Amniotic stem cell (primary cell): ENCODE measurements at places on chromosomes 5 and 9.

GRCh38 chr5:179486596-179487051 is 63.7 kb upstream of the RUFY1 start:
- no peak for DNase-seq

DNA sequence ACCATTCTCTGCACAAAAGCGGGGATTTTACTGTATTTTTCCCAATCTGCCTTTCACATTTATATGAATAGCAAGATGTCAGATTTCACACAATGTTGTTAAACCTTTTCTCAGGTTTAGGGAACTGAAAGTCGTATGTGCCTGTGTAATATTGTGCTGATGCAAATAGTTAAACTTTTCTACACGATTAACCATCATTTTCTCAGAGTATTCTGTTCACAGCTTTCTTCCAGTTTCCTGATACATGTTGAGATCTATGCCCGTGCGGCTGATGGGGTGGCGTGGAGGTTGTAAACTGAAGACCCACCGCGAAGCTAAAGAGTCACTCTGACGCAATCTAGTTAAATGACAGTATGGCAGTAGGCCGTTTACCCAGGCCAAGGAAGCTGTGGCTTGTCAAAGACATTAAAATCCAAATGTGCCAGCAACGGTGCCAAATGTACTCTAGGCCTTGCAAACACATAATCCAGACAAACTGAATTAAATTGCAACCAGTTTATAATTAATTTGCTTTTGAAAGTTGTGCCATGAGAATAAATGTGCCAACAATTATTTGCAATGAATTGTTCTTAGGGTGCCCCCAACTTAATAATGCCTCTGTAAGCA is 145.7 kb downstream of the EBF1 start:
- no peak for DNase-seq

DNA sequence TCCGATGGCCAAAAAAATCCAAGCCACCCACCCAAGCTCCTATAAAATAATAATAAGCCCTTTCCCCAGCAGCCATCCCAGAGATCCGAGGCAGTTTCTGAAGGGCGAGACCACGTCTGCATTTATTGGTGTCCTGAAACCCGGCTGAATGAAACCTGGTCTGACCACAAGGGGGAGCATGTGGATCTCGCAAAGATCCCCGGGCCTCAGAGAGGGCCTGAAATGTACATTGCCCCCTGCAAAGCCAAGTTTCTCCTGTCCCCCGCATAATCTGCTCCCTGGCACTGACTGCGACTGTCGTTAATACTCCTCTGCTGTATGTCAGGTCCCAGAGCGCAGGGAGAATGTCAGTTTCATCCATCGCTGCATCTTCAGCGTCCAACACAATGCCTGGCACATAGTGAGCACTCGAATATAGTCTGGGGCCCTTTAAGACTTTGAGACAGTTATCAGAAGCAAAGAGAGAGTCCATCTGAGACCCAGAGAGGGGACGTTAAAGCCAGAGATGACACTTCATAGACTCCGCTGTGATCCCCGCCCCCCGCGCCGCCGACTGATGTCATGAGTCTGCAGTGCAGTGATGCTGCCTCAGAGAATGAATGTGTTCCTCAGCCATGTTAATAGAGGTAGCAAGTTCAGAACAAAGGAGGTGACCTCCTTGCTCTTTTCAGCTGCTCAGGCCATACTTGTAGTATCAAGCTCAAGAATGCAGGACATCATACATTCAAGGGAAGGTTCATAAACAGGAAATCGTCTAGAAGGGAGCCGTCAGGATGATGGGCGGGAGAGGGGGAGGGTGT is 74.5 kb upstream of the BARHL1 start:
- DNase-seq, result peak; percentile 31

GRCh38 chr9:72577212-72577753 is 55.9 kb downstream of the TMC1 start:
- peak; percentile 46 for DNase-seq

DNA sequence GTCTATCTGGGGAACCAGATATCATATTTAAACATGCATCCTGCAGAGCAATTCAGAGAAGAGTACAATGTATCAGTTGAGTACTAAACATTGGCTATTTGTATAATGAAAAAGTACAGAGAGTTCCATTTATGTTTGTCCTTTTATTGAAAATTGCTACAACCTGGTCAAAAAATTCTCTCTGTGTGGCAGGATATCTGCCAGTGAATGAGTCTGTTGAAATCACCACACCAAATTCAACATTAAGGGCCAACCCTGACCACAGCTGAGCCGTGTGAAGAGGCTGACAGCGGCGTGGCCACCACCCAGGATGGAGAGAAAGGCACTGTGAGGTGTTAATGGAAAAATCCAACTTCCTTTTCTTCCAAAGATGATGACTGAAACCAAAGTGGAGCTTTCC is 422.7 kb upstream of the PIK3R1 start:
- DNase-seq, result no peak

DNA sequence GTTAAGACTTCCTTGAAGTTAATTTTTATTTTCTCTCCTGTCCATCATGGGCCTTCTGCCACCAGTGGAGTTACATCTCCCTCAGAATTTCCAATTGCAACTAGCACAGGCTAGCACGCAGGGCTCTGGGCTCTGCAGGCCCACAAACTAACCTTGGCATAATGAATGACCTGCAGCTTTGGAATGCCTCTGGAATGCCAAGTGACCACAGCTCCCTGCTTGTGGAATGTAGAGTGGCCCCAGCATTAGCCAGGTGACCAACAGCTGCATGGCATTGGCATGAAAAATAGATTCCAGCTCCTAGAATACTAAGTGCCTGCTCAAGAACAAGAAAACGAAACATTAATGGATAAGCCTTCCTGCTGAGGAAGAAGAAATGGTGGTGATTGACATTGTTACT is 726.1 kb downstream of the BRINP1 start:
- no peak for DNase-seq

GRCh38 chr5:173329491-173330337 is 1.5 kb upstream of the STC2 start:
- no peak for DNase-seq

DNA sequence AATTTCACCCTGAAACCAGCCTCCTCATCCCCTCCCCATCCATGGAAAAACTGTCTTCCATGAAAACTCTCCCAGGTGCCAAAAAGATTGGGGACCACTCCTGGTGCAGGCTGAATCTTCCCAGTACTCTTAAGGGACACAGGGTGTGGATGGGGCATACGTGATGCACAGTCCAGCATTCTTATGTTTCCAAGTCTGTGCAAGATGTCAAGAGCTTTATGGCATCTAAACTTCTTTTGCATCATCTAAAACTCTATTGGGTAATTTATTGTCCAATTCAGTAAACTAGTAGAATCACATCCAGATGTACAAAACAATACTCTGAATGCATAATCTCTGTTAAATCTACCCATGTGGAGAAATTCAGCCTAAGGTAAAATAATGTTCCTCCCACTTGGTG is 9.3 kb upstream of the FGD3 start:
- DNase-seq, result no peak

GRCh38 chr9:37197158-37198038 is 77.0 kb downstream of the ZCCHC7 start:
- no peak for DNase-seq

DNA sequence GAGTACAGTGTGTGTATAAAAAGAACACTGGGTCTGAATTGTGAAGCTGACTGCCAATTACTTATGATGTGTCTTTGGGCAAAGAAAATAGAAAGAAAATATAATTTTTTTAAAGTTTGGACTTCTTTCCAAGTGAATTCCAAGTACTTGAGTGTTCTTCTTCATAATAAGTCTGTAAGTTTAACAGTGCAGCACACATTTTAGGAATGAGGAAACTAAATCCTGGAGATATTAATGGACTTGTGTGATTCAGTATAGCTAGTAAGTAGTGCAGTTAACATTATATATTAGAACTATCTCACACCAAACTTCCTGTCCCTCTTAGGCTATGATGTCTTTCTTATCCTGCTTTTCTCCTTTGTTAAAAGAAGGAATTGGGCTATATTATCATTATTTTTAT is 1953.8 kb downstream of the MAT2B start:
- no peak for DNase-seq

- DNase-seq, result no peak
Observed at GRCh38 chr5:117486261-117486660, 911.6 kb upstream of the SEMA6A start.

DNA sequence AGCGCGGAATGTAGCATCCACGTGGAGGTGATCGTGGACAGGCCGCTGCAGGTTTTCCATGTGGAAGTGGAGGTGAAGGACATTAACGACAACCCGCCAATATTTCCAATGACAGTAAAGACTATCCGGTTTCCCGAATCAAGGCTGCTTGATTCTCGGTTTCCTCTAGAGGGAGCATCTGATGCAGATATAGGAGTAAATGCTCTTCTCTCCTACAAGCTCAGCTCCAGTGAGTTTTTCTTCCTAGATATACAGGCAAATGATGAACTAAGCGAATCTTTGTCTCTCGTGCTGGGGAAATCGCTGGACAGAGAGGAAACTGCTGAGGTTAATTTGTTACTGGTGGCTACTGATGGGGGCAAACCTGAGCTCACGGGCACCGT is 598 bp downstream of the PCDHA2 start:
- no peak for DNase-seq

GRCh38 chr5:179176166-179176565 is 116.0 kb downstream of the ZNF354C start:
- DNase-seq, result no peak

GRCh38 chr5:173781816-173782670 is 106.1 kb upstream of the CPEB4 start:
- peak; percentile 47 for DNase-seq

GRCh38 chr9:18947892-18948339 is 85.1 kb downstream of the SAXO1 start:
- DNase-seq, result no peak

- DNase-seq, result no peak
Observed at GRCh38 chr5:179620293-179620692, 3.2 kb downstream of the HNRNPH1 start.

GRCh38 chr5:138466125-138466899 is 1.0 kb downstream of the EGR1 start:
- no peak for DNase-seq

DNA sequence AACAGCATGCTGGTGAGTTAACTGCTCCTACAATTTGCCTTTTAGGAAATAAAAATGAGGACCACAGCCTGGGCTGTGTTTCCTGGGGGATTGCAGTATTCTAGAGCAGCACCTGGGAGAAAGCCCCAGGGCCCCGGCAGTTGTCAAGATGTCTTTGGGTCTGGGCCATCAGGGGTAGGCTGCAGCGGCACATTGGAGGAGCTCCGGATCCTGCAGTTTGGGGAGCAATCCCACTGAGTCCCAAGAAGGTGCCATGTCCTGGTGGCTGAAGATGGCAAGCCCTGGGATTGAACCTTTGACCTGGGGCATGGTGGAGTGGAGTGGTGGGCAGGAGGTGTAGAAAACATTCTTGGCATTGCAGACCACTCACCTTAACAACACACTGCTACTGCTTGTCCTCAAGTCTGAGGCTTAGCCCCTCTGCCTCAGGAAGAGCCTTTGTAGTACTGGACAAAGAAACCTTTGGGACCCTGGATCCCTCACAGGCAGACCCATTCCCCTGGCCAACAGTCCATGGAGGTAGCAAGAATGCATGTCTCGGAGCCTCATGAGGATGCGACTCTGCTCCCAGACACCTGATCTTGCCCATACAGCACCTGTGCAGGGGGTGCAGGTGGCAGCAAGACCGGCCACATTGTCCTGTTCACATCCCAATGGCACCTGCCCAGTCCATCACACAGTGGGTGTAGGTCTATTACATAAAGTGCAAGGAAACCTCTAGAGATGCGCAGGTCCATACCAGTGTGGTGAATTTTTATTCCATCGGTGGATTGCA is 159.1 kb upstream of the IRX2 start:
- DNase-seq, result no peak

GRCh38 chr9:27829621-27830020 is 256.3 kb upstream of the C9orf72 start:
- no peak for DNase-seq

- DNase-seq, result no peak
Observed at GRCh38 chr9:76793784-76794431, 29.7 kb downstream of the PCA3 start.

GRCh38 chr5:5544094-5544663 is 121.7 kb downstream of the ICE1 start:
- no peak for DNase-seq

DNA sequence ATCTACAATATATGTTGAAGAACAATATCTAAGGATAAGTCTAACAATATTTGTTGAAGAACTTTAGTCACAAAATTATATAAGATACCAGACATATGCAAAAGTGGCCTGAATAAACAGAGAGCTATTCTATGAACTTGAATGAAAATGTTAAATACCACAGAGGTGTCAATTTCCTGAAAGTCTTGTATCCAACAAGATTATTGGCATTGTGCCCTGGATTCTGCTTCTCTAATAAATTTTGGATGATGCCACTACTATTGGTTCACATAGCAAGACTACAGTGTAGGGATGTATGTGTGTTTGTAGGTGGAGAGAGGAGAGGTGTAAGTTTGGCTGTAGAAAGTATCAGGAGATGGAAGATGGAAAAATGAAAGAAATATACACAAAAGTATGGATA is 731.8 kb upstream of the RGMB start:
- DNase-seq, result no peak

DNA sequence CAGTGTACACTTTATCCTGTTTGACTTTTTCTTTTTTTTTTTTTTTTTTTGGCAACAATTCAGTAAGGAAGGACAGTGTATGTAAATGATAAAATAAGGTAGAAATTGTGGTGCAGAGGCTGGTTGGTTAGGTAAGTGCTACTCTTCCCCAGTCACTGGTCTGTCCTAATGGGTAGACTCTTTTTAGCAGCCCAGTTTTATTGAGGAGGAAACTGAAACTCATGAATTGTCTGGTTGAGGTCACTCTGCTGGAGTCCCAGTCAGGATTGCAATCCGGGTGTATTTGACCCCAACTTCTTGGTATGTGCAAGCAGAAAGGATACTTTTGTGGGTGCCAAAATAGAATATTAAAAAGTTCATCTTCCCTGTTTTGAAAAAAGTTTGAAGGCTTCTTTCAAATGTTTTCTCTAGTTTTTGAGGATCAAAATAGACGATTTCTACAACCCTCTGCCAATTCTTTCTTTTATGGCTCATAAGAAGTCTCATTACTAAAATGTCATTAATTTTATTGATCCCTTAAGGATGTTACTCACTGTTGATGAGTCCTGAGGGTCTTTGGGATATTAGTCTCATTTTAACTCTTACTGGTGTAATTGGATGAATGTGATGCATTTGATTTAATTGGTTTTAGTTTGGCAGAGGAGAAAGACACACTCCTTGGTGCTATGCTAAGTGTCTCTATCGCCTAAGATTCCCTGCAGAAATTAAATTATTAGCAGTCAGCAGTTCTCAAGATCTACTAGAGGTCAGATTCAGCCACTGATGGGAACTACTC is 171.9 kb downstream of the KDM4C start:
- DNase-seq, result no peak

GRCh38 chr5:126855266-126855665 is 78.3 kb downstream of the LMNB1 start:
- no peak for DNase-seq
